ENCODE measurements at places on chromosomes 7 and 10. TPM values are rescaled to one million over a fixed set of nuclear protein-coding genes. Genes with fewer than 3 reads are reported as not detected.
A peak's percentile ranks its signal among the peaks of the same experiment; 100 is the strongest.

DNA sequence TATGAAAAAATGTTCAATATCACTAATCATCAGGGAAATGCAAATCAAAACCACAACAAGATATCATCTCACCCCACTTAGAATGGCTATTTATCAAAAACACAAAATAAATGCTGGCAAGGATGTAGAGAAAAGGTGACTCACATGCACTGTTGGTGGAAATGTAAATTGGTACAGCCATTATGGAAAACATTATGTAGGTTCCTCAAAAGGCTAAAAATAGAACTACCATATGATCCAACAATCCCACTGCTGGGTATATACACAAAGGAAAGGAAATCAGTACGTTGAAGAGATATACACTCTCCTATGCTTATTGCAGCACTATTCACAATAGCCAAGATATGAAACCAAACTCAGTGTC is 50.2 kb downstream of the CDK1 start:
- H3K27ac ChIP-seq, result no peak overlapping the region
- H3K4me3 ChIP-seq, result no peak overlapping the region
- no peaks in the 10 kb centered on the region for H3K36me3 ChIP-seq

DNA sequence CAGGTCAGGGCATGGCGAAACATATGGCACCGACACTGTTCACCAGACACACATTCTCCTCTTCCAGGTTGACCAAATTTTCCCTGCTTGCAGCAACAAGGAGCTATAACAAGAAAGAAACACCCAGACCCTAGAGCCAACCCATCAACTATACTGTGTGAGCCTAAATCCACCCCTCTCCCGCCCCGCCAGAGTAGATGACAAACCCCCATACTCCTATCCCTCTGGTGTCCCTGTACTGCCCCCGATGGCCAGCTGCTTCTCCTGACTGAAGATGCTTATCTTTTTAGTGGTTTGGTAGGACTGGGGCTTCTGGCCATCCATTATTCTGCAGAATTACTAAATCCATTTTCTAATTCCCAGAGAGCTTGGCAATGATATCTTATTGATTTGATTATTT is 70.1 kb upstream of the EEPD1 start:
- DNase-seq, result no peak
- H3K36me3 ChIP-seq, result no peaks in the 10 kb centered on the region
- no peak overlapping the region for H3K4me3 ChIP-seq
- H3K27ac ChIP-seq, result no peak overlapping the region
- H3K27me3 ChIP-seq, result no peaks in the 10 kb centered on the region

- no peak overlapping the region for H3K4me3 ChIP-seq
- H3K36me3 ChIP-seq, result peaks cover 14% of the 10 kb centered on the region
- DNase-seq, result no peak
- H3K27me3 ChIP-seq, result no peaks in the 10 kb centered on the region
Measured at GRCh38 chr7:32564542-32564941, 69.3 kb downstream of the AVL9 start.

GRCh38 chr10:128709686-128710085 is 583.5 kb upstream of the MKI67 start:
- H3K4me3 ChIP-seq, result no peak overlapping the region
- no peaks in the 10 kb centered on the region for H3K4me1 ChIP-seq
- H3K27ac ChIP-seq, result no peak overlapping the region
- DNase-seq, result no peak

DNA sequence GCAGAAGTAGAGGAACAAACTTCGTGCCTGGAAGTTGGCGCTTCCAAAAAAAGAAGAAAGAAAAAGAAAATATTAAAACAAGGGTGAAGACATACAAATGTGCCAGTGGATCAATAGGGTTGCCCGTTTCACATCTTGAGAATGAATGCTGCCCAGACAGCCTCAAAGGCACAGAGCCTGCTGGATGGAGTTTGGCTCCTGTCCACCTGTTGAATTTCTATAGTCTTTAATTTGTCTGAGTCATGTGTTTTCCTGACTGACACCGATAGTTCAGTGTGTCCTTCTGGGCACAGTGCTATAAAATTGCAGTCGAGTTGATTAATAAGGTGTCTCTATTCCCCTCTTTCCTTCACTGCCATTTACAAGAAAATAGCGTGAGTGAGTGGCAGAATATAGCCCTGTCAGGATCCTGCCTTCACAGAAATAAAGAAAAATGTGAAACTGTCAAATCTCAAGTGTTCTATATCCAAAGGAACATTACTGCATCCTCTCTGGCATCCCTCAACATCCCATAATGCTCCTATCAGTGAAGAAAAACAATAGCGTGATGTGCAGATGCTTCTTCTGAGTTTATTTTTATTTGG is 471.3 kb upstream of the AUTS2 start:
- no peak for DNase-seq
- H3K4me3 ChIP-seq, result no peak overlapping the region
- no peak overlapping the region for H3K27ac ChIP-seq
- H3K4me1 ChIP-seq, result no peaks in the 10 kb centered on the region
- H3K27me3 ChIP-seq, result peaks cover 3% of the 10 kb centered on the region
- no peaks in the 10 kb centered on the region for H3K36me3 ChIP-seq

DNA sequence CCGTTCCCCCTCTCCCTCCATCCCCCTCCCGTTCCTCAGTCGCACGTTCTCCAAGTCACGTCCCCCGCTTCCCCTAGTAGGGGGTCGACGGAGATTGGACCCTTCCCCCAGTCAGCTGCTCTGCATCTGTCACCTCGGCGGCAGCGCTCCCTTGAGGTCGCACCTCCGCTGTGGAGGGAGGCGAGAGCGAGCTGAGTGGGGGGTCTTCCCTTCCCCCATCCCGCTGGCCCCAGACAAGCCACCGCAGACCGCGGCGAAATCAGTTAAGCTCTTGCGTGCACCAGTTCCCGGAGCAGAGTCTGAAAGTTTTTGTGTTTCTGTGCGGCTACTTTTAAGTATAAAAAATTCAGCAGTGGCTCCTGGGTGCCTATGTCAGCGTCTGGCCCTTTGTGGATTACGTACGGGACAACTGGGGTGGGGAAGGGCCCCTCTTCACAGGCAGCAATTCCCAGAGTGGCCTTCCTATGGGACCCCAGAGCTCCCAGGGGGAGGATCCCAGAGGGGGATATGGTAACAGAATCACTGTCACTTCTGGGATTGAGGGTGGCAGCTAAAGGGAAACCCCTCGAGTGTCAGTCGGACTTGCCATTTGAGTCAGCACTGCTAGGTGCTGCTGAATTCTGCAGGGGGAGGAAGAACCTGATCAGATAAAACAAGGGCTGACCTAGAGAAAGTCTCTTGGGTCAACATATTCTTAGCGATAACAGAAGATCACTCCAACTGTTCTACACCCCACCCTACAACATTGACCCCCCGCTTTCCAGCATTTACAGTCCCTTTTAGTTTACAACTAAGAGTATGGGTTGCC is 12.5 kb upstream of the DDIT4 start:
- no peaks in the 10 kb centered on the region for H3K27me3 ChIP-seq
- peak overlapping the region; percentile 83 for H3K4me3 ChIP-seq
- H3K36me3 ChIP-seq, result no peaks in the 10 kb centered on the region
- H3K27ac ChIP-seq, result peak overlapping the region; percentile 99
- DNase-seq, result peak; percentile 83

DNA sequence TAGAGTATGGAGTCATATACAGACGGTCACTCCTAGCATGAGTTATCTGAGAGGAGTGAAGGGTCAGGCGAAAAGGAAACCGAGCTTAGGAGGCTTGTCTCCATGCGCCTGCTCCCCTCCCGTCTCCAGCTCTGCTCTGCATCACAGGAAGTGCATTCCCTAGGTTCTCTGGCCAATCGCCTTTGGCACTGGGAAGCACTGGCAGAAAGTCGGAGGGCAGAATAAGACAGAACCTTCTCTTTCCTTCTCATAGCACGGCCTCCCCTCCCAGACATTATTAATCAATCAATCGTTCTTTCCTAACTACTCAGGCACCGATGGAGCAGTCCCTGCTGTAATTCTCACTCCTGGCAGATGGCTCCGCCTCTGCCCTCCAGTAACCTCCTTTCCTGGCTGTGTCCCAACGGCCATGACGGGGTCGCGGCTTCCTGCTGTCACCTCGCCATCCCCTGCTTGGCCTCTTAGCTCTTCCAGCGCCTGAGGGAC is 177.1 kb downstream of the FRMD4A start:
- no peaks in the 10 kb centered on the region for H3K36me3 ChIP-seq
- H3K27me3 ChIP-seq, result peaks cover 44% of the 10 kb centered on the region
- no peaks in the 10 kb centered on the region for H3K4me1 ChIP-seq
- no peak for DNase-seq
- no peak overlapping the region for H3K4me3 ChIP-seq
- no peak overlapping the region for H3K27ac ChIP-seq

DNA sequence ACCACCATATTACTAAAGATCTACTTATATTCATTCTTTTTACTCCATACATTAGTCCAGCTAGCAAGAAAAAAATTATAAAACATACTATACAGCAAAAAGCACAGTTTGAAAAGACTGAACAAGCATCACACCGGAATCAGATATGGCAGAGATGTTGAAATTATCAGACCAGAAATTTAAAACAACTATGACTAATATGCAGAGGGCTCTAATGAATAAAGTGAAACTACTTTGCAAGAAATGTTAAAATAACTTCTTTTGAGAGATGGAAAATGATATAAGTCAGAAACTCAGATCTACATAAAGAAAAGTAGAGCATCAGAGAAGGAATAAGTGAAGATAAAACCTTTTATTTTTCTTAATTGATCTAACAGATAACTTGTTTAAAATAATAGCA is 50.9 kb downstream of the SGCE start:
- H3K27ac ChIP-seq, result no peak overlapping the region
- peaks cover 16% of the 10 kb centered on the region for H3K27me3 ChIP-seq
- peaks cover 4% of the 10 kb centered on the region for H3K4me1 ChIP-seq
- no peak overlapping the region for H3K4me3 ChIP-seq
- no peaks in the 10 kb centered on the region for H3K36me3 ChIP-seq
- no peak for DNase-seq

GRCh38 chr7:79268730-79269129 is 184.7 kb downstream of the MAGI2 start:
- no peak overlapping the region for H3K4me3 ChIP-seq
- no peaks in the 10 kb centered on the region for H3K36me3 ChIP-seq
- peaks cover 6% of the 10 kb centered on the region for H3K27me3 ChIP-seq
- H3K27ac ChIP-seq, result no peak overlapping the region
- no peak for DNase-seq

DNA sequence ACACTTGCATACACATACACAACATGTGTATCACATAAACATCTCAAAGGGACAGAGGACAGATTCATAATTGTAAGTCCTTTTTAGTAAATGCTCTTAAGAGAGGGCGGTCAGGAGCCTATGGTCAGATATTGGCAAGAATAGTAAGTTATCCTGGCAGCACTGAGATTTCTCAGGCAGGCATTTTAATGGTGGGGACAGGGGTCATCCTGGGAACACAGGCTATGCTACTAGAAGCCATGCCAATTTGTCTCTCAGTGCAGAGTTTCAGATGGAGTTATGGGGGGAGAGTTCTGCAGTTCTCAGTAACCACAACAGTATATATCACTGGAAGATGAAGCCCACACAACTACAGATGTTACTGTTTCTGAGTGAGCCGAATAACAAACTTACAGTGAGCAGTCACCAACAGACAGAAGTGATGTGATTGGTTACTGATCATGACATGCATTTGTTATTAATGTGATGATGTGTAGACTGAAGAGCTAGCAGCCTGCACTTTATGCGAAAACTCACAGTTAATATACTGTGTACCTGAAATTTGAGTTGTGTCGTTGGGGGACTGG is 16.4 kb downstream of the ZNF487 start:
- peaks cover 46% of the 10 kb centered on the region for H3K4me1 ChIP-seq
- H3K36me3 ChIP-seq, result peaks cover 11% of the 10 kb centered on the region
- H3K27me3 ChIP-seq, result no peaks in the 10 kb centered on the region
- peak overlapping the region; percentile 94 for H3K27ac ChIP-seq

- H3K36me3 ChIP-seq, result peaks cover 3% of the 10 kb centered on the region
- peaks cover 18% of the 10 kb centered on the region for H3K27me3 ChIP-seq
- no peak overlapping the region for H3K4me3 ChIP-seq
- H3K4me1 ChIP-seq, result peaks cover 19% of the 10 kb centered on the region
- no peak overlapping the region for H3K27ac ChIP-seq
- peak; percentile 14 for DNase-seq
Measured at GRCh38 chr10:104582602-104582951, 58.5 kb upstream of the SORCS3 start.

- H3K27me3 ChIP-seq, result peaks cover 9% of the 10 kb centered on the region
- no peak overlapping the region for H3K4me3 ChIP-seq
- H3K4me1 ChIP-seq, result no peaks in the 10 kb centered on the region
- no peak for DNase-seq
- no peak overlapping the region for H3K27ac ChIP-seq
Measured at GRCh38 chr10:129394518-129395328, 72.3 kb upstream of the MGMT start.

DNA sequence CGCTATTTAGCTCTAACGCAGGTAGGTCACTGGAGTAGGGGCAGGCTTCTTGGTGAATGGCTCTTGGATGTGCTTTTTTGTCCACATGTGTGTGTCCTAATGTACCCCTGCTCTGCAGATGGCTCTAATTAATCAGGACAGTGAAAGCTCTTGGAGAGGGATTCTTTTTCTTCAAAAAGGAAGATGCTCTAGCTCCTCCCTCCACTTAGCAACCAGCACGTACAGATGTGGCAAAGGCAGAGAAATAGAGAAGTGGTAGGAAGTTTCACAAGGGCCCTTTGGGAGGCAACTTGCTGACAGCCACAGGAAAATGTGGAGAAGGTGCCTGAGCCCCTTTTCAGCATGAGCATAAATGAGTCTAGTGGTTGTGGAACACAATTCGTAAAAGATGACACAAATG is 221.7 kb downstream of the PLXNA4 start:
- H3K36me3 ChIP-seq, result no peaks in the 10 kb centered on the region
- no peak overlapping the region for H3K4me3 ChIP-seq
- no peak for DNase-seq
- peaks cover 24% of the 10 kb centered on the region for H3K27me3 ChIP-seq
- no peaks in the 10 kb centered on the region for H3K4me1 ChIP-seq
- no peak overlapping the region for H3K27ac ChIP-seq

The PNLIP gene
- not detected for total RNA-seq

The DOCK1 gene
- total RNA-seq, result 0.76 TPM

The STOX1 gene
- 0.35 TPM for total RNA-seq

The SPDYE6 gene
- total RNA-seq, result not detected

The PLEKHS1 gene
- 0.24 TPM for total RNA-seq

The CYP2C19 gene
- not detected for total RNA-seq

The NUPR2 gene
- not detected for total RNA-seq

The PROSER2 gene
- 1.5 TPM for total RNA-seq

The ZNF804B gene
- not detected for total RNA-seq

The TAS2R3 gene
- 0.60 TPM for total RNA-seq

The RTKN2 gene
- 1.2 TPM for total RNA-seq

The NEUROG3 gene
- total RNA-seq, result 0.21 TPM

The LZTS2 gene
- 10.4 TPM for total RNA-seq

The SPDYE9 gene
- total RNA-seq, result not detected

The SOSTDC1 gene
- not detected for total RNA-seq
